Hematopoietic multipotent progenitor cell treated with erythropoietin and hydrocortisone succinate and interleukin-3 and kit ligand, for 8 days (in vitro differentiated cells): ENCODE measurements at places on chromosomes 1 and 21.

- no peak for DNase-seq
These were observed 62.8 kb upstream of the KIF26B start for GRCh38 chr1:245091818-245092637.

GRCh38 chr21:44370786-44371410, 17.5 kb downstream of the TRPM2 start:
- no peak for DNase-seq

DNA sequence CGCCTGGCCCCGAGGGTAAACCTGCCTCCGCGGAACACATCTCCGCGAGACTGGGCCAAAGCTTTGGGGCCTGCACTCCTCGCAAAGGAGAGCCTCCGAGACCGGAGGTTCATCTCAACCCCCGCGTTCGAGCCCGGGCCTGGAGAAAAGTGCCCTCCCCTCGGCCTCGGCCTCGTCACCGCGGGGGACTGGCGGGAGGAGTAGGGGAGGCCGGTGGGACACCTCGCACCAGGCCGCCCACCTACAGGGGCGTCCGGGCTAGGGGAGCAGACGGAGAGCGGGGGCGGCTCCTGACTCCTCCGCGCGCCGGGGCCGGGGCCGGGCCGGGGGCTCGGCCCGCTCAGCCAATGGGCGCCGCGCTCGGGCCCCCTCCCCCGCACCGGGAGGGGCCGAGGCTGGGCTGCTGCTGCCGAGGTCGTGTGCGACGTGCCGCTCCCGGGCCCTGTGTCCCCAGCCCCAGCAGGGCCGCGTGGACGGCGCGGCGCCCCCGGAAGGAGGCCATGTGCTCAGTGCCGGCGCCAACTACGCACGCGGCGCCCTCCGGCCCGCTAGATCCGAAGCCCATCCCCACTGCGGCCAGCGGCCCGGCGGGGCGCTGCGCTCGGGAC, 684 bp downstream of the SLC2A1 start:
- DNase-seq: peak; percentile 60

- no peak for DNase-seq
These were observed 21.9 kb upstream of the MNDA start for GRCh38 chr1:158809256-158809655.

- DNase-seq: no peak
These were observed 167.3 kb upstream of the ZNF644 start for GRCh38 chr1:91189096-91189495.

DNA sequence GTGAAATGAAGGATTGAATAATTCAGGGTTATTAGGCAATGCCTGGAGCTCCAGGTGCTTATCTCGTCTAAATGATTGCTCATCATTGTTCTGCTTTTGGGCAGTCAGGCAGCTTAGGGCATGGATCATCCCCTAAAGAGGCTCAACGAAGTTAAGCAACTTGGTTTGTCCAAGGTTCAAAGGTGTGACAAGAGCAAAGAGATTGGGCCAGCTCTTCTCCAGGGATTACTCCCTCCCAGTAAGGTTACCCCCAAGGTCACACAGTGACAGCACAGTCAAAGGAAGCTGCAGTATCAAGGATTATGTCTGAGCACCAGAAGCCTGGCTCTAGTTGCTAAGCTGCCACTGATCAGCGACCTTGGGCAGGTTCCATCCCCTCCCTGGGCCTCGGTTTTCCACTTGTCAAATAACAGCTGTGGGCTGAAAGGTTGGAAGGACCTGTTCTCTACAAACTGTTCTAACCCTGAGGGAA, 6.8 kb downstream of the ETNK2 start:
- no peak for DNase-seq

DNA sequence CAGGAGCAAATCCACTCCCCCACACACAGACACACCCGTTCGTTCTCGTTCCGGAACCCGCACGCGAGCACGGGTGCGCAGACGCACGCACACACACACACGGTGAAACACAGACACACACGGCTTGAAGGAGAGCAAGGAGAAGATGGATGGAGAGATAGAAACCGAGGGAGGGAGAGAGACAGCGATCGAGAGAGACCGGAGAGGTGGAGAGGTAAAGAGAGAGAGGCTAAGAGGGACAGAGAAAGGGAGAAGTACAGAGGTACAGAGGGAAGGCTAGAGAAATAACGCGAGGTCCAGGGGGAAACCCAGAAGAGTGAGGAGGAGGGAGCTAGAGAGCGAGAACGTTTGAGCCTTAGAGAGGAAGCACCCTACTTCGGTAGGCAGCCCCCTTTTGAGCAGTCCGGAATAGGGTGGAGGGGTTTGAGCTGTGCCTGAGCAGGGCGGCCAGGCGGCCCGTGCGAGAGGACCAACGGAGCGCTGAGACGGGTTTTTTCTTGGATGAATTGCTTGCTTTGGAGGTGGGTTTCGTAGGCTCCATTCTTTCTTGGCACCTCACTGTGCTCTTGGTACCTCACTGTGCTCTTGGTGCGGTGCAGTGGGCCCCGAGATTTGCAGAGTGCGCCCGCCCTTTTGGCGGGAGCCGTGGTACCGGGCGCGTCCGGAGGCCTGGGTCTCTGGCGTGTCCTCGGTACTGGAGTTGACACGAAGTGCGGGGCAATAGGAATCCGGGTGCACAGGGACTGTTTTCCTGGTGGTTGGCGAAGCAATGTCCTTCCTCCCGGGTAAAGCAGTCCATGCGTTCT, 88.4 kb upstream of the RHOU start:
- peak; percentile 33 for DNase-seq

- DNase-seq: no peak
These were observed 19.4 kb downstream of the KCNC4 start for GRCh38 chr1:110229348-110230001.

GRCh38 chr1:207818971-207819451, 67.2 kb downstream of the CD46 start:
- no peak for DNase-seq

DNA sequence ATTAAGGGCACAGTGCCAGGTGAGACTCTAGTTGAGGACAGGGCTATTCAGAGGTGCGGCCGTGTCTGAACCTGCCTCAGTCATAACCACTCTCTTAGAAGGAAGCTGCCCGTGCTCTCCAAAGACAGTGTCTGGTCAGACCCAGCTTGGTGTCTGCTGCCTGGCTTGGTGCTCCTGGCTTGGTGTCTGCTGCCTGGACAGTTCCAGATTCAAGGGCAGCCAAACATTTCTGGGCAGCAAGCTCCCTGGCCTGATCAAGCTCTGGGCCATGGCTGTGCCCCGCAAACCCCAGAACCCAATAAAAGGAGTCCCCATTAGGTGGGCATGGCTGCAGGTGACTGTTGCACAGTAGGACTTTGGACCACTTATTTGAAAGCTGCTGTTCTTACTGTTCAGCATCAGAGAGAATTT, 27.7 kb downstream of the NEK2 start:
- DNase-seq: no peak

- no peak for DNase-seq
These were observed 21.3 kb downstream of the SLC9C2 start for GRCh38 chr1:173581383-173582079.

DNA sequence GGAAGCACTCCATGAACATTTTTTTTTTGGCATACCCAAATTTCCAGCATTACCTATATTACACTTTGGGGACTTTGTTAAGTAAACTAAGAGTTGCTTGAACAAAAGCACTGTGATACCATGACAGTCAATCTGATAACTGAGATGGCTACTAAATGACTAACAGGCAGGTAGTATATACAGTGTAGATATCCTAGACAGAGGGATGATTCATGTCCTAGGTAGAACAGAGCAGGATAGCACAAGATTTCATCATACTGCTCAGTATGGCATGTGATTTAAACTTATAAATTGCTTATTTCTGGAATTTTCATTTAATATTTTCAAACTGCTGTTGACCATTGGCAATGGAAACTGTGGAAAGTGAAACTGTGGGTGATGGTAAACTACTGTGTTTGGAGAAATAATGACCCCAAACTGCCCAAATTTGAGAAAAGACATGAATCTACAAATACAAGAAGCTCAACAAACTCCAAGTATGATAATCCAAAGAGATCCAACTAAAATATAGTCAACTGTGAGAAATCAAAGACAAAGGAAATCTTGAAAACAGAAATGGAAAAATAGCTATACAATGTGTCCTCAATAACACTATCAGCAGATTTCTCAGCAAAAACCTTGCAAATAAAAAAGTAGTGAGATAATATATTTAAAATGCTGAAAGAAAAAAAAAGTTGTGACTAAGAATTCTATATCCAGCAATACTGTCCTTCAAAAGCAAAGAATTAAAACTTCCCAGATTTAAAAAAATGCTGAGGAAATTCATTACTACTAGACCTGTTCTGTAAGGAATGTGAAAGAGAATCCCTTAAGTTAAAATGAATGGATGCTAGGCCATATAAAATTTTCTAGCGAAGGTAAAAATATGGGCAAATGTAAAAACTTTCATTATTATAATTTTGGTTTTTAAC, 410.4 kb downstream of the DUSP10 start:
- DNase-seq: no peak

GRCh38 chr1:82874041-82874440, 1073.3 kb downstream of the ADGRL2 start:
- no peak for DNase-seq

- DNase-seq: no peak
These were observed 6.1 kb downstream of the HSPA13 start for GRCh38 chr21:14376854-14377253.

- peak; percentile 73 for DNase-seq
These were observed at the start of gene MYOM3 for GRCh38 chr1:24111996-24112779. Gene MYOM3 (minus strand): TSS chr1:24112135. CDS start chr1:24108636, 3,499 bp downstream.

DNA sequence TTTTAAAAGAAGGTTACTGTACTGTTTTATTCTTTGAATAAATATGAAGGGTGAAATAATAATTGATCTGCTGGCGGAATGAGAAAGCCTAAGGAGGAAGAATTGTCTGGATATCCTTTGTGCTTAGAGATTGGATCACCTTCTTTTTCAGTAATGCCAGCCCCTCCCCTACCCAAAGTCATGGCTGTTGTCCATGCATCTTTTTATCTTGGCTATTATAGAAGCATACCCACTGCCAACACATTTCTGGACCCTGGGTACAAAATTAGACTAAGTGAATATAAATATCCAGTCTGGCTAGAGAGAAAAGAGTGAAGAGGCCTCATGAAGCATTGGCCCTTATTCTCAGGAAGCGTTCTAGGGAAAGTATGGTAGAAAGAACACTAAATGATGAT, 28.1 kb downstream of the AK4 start:
- DNase-seq: no peak

- DNase-seq: no peak
These were observed 34.9 kb downstream of the IGSF21 start for GRCh38 chr1:18142471-18142870.

DNA sequence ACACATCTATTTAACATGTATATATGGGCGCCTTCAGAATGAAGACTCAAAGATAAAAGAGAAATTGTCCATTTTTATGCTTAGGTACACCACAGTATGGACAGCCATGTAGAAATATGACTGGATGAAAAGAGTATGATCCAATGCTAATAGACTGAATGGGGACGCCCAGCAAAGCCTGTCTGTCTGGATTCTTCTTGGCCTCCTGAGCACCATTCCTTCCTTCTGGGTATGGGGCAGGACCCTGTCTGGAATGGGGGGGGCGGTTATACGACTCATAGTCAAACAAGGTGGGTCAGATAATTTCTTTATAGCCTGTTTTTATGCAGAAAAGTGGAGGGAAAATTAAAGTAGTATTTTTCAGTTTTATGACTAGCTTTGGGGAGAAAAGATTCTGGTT, 81.2 kb upstream of the ABCD3 start:
- DNase-seq: no peak

- no peak for DNase-seq
These were observed 13.5 kb downstream of the EGLN1 start for GRCh38 chr1:231408528-231409094.

DNA sequence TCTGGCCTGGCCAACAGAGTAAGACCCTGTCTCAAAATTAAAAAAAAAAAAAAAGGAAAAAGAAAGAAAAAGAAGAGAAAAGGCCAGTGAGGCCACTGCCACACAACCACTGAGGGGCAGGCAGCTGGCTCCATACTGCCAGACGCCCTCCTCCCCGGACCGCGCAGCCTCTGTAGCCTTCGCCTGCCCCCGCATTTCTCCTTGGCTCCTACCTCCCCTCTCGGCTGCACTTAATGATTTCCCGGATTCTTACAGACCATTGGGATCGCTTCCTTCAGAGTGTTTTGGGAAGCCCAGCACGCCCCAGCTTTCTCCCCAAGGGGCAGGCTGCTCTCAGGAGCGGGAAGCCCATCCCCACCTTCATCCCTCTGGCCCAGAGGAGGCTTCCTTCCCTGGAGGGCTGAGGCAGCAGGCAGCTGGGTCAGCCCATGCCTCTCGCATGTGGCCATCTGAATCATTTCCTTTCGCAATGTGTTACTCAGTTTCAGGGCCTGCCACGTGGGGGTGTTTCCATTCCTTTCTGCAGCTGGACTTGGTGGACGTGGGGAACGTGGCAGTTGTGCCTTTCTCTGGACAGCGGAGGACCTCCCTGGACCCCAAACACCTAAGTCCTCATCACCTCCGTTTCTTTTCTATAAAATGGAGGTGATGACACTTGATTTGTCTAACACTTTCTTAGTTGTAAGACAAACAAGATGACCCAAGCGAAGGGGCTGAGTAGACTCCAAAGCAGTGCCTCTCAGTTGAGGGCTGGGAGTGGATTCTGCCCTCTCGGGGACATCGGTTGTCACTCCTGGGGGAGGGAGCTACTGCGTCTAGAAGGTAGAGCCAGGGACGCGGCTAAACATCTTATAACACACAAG, 2.3 kb downstream of the SLC2A5 start:
- DNase-seq: no peak

GRCh38 chr1:42680921-42681683, 1.1 kb upstream of the YBX1 start:
- peak; percentile 70 for DNase-seq

GRCh38 chr1:226949401-226949800, 9.3 kb downstream of the COQ8A start:
- no peak for DNase-seq

DNA sequence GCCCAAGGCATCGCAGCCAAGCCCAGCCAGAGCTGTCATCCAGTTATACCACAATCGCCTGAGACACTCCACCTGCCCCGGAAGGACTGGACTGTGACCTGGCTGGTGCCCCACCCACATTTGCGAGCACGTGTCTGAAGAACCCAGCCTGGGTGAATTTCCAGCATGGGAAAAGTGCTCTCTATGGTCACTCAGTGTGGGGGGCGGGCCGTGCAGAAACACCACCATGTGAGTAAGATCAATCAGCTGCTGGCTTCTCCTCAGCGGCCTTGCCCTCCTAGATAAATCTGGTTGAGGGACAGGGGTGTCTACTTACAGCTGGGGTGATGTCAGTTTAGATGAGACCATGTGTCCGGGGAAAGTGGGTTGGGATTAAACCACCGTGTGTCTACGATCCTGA, 44.8 kb downstream of the URB1 start:
- DNase-seq: no peak

GRCh38 chr1:234303231-234303630, 70.0 kb upstream of the COA6 start:
- no peak for DNase-seq

GRCh38 chr21:36185523-36185922, 28.9 kb downstream of the DOP1B start:
- DNase-seq: no peak

- no peak for DNase-seq
These were observed 734.1 kb upstream of the ZP4 start for GRCh38 chr1:238624776-238625175.

DNA sequence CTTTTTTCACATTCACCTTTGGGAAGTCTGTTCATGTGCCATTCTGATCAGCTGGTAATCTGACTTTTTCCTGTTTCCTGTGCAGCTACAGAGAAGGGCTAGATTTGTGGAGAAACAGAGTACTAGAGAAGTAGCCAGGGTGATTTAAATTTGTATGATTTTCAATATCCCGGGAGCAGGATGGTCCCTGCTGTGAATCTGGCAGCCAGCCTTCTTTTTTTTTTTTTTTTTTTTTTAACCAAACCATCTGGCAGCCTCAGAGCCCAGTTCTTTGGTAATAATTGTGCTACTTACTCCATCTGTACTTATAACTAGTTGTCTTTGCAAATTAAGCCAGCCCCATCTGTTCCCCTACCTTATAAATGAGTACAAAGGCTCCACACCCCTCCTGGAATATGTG, 248.6 kb upstream of the DEPDC1 start:
- DNase-seq: no peak
